NCI-H526 treated with DMSO at 0.1 percent for 48 hours (cell line): ENCODE measurements at places on chromosomes 6 and 20.

DNA sequence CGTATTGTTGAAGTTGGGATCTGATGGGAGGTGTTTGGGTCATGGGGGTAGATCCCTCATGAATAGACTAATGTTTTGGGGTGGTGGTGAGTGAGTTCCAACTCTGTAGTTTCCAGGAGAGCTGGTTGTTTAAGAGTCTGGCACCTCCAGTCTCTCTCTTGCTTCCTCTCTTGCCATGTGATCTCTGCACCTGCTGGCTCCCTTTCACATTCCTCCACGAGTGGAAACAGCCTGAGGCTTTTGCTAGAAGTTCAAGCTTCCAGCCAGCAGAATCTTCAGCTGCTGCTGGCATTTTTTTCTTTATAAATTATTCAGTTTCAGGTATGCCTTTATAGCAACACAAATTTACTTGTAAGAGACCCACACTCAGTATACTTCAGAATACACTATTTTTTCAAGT, 1021.6 kb downstream of the EYS start:
- DNase-seq, result no peak

GRCh38 chr6:700490-700889, 7.6 kb upstream of the EXOC2 start:
- no peak for DNase-seq

DNA sequence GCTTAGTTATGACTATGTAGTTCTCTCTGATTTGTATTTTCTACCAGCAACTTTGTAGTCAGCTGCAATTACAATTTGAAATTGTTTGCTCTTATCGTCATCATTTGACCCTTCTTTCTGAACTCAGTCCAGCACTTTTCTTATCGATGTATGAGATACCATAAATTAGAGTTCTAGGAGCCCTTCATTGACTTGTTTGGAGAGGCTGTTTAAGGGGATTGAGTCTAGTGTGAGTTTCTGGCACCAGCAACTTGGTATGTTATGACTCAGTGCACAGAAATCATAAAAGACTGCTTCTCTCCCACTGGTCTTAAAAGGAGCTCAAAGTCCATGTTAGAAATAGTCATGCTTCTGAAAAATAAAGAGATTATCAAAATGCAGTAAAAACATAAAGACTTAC, 190.3 kb downstream of the TENT5A start:
- no peak for DNase-seq

- DNase-seq, result no peak
These were observed 2.4 kb downstream of the FANCE start for GRCh38 chr6:35454391-35455110.

DNA sequence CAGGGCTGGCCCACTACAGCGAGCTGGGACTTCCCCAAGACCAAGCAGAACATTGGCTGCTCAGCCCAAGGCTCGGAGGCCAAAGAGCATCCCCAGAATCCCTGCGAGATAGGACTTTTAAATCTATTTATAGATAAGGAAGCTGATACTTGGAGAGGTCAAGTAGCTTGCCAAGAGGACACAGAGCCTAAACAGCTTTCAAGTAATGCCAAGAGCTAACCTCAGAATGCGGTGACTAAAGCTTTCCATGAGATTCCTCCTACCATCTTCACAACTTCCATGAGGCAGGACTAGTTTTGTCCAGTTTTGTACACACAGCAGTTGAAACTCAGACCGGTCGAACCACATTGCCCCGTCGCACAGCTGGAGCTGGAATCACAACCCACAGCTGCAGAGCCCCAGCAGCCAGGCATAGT, 168.1 kb upstream of the TOP1 start:
- DNase-seq, result no peak

DNA sequence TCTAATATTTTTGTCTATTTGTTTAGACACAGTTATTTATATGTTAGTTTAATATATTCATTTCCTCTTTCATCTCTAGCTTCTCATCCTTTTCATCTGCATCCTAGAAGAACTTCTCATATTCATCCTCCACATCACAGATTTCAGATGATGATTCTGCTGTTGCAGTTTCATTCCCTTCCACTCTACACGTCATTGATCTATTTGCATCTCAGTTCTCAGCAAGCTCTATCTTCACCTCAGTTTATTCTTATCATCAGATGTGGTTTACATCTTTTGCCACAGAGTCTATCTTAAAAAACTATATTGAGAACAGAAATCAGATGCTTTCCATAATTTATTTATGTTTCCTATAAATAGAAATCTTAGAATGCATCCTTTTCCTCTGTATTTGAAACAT, 13.3 kb downstream of the SLC2A12 start:
- no peak for DNase-seq

DNA sequence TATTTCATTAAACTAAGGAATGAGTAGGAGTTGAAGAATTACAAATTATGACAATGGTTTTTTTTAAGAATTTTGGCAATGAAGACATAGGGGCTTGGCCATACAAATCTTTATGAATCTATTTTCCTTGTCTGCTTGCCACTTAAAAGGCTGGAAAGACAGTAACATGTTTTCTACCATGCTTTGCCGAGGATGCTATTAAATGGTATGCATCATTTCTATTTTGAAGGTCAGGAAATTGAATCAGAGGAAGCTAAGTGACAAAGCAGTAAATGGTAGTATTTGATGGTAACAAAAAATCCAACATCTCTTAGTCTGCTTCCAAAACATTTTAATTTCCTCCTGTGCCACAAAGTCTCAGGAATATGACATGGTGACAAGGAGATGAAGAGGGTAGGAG, 287.2 kb downstream of the RFPL4B start:
- no peak for DNase-seq

GRCh38 chr6:127483399-127484055, 24.3 kb upstream of the KIAA0408 start:
- no peak for DNase-seq

DNA sequence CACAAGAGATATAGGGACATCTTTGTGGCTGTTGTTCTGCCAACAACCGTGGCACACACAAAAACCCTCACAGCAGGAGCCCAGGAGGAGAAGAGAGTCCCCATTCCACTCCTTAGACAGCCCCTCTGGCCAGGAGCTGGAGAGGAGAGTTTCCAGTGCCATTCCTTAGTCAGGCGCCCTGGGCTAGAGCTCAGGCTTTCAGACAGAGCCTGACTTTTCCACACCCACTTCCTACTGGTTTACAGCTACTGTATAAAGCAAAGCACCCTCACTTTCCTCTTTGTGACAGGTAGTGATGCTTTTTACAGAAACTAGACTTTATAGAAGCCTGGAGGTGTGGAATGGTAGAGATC, 145.9 kb downstream of the SYCP2 start:
- no peak for DNase-seq

DNA sequence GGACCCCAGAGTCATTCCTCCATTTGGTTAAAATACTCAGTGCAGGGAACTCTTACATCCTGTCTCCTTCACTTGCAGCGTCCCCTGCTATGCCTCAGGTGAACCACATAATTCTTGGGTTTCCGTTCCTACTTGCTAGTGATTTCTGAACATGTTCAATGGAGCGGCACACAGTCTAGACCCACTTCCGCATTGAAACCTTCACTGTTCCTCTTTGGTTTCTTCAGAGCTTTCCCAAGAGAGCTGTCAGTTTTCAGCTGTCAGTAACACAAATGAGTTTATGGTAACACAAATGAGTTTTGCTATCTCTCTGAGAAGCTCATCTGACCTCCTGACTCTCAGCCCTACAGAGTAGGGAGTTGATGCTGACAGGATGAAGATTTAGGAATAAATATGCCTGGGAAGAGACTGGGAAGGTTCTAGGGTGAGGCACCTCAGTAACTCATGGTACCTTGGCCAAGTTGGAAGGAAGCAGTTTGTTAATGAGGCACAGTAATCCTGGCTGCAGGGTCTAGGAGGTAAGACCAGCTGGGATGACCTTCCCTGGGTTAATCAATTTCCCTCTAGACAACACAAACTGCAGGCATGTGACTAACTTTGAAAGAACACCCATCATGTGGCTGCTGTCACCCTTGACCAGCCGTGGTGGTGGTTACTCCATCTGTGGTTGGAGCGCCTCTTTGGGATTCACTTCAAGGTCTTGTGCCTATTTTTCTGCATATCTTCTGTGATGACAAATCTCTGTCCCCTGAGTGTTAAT, 5.4 kb downstream of the SYS1 start:
- DNase-seq, result no peak

- no peak for DNase-seq
These were observed 553.0 kb downstream of the CD109 start for GRCh38 chr6:74248966-74249365.

DNA sequence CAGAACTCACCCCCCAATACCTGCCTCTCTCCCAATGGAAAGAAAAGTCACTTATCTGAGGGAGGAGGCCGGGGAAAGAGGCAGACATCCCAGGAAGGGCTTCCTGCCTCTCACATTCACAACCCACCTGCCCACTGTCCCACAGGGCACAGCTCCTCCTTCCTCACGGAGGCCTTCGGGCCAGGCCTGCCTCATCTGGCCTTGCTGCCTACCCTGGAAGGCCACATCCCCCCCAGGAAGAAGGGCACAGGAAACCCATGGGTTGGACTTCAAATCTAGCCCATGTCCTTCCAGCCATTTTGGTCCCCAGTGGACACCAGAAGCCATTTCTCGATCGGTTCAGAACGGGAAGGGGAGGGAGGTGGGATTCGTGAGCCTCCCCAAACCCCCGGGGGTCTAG, 162.0 kb downstream of the PREX1 start:
- no peak for DNase-seq

DNA sequence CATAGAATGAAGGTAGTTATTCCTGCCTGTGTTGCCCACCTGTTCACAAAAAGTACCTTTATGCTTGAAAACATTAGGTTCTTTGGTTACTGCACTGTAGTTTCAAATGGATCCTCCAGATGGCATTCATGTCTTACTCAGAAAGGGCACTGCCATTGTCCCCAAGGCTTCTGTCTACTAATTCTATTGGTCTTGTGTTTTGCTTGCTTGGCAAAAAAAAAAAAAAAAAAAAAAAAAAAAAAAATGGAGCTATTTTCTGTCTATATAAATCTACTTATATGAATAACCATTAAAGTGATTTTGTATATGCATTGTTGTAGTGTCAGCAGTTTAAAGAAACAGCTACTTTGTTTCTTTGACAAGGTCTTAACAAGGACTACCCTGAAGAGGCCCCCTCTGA, 12.7 kb upstream of the EFHC1 start:
- DNase-seq, result peak; percentile 41

DNA sequence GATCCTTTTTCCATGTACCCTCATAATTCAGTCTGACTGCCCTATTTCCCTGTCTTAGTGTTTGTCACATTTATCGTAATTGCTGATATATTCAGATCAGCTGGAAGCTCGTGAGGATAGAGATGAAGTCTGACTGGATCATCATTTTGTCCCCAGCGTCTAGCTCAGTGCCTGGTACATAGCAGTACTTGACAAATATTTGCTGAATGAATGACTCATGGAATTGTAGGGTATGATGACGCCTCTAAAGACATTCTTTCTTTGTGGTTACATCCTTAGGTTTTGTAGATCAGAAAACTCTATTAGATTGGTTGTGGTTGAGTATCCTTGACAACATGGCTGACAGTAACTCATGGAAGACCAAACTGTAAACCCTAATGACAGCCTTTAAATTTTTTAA, 68.9 kb downstream of the MTHFD1L start:
- DNase-seq, result no peak

GRCh38 chr6:166286839-166287271, 21.3 kb downstream of the PRR18 start:
- DNase-seq, result no peak

DNA sequence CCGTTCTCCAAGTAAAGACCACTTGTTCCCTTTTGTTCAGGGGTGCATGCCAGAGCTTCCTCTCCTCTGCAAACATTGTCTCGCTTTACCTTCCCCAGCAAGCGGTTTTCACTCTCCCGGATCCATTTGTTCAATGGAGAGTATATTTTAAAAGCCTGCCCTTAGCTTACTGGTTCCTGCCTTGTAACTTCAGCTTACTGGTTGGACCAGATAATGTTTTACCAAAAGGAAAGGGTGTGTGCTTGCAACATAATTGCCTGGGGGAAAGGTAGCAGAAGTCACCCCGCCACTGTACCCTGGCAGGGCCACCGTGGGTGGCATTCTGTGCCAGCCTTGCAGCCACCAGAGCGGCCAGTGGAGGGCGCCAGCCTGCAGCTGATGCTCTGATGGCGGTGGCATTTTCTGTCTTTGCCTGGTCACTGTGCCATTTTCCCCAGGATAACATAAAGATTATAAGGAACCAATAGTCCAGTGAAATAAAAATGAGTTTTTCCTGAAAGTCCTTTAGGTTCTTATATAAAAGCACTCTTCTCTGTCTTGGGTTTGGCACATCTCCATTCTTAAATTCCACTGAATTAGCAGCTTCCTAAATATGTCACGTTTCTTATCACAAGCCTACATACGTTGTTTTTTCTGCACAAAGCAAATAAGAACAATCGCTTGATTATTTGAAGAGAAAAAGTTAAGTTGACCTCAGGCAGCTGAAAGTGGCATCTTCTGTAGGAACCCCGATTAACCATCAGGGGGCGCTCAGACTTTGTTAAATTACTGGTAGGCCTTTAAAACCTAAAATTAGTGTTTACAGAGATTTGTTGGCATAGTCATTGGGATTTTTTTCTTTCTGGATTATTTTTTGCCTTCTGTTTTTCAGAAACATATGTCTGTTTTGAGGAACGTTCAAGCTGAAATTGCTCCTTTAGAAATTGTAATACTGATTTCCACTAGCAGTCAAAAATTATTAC, 67.4 kb upstream of the XRN2 start:
- DNase-seq, result peak; percentile 51

- no peak for DNase-seq
These were observed 380.3 kb upstream of the ARID1B start for GRCh38 chr6:156396791-156397418.

- no peak for DNase-seq
These were observed 191.5 kb downstream of the MCHR2 start for GRCh38 chr6:99802396-99803031.

DNA sequence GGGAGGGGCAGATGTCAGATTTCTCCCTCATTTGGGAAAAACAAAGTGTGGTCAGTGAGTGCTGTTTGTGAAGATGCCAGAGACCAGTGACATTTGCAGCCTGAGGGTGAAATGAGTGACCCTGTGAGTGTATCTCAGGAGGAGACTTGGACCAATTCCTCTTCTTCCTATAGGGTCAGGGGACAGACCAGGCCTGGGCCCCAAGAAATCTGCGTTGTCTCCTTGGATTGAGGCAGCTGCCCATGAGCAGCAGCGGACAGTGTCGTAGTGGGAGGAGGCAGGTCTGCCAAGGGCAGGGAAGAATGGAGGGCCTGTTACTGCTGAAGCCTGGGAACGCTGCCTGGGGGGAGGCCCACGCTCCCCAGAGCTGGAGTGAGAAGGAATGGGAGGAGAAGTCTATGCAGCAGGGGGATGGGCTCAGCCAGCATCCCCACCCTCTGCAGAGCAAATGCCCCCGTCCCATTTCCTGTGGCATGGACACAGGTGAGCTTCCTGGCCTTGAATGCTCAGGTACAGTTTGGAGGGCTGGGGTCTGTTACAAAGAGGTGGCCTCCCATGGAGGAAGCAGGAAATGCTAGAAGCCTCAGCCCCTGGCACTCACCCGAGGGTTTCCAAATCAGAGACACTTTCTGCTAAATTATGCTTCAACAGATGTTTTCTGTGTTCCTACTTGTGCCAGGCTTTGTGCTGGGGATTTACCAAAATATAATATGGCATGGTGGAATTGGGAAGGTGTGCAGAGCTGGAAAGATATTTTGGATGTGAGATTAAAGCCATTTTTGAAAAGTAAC, 29.8 kb downstream of the DAAM2 start:
- no peak for DNase-seq
